Globus pallidus (tissue), 1 donor: ENCODE measurements at places on chromosomes 4 and X.

DNA sequence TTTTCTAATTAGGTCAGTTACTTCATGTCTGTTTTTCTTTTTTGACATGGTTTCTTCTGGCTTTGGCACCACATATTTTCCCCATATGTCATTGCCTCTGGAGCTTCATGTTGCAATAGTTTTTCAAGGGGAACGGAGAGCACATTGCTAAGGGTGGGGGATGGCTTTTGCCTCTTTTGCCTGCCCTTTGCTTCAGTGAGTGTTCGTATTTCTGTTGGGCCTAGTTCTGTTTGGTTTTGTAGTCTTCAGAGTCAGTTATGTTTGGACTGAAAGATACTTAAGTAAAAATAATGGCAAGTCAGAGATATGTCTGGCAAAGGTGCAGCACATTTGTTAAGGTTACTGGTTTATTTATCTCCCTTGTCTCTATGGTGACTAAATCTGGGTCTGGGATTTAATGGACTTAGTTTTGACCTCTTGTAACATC lies 29.1 kb downstream of the FHL1 start:
- no peak for DNase-seq

- DNase-seq: no peak
Observed at GRCh38 chr4:54276641-54277430, 47.7 kb downstream of the PDGFRA start.

- DNase-seq: no peak
Observed at GRCh38 chr4:10134141-10134540, 17.5 kb upstream of the WDR1 start.

DNA sequence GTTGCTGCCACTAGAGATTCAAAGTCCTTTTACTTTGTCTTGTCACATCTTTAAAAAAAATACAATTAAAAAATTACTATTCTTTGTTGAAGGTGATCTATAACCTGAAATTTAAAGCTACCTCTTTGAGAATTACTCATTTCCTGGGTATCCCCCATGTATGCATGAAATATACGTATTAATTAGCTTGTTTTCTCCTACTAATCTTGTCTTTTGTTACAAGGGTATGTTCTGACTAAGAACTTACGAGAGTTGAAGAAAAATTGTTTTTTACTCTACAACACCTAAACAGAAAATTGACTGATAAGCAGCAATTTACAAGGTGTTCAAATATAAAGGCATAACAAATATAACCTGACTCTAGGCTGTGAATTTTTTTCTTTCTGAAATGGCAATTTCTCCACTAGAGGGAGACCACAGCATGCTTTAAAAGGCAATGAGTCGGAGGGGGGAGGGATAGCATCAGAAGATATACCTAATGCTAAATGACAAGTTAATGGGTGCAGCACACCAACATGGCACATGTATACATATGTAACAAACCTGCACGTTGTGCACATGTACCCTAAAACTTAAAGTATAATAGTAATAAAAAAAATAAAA lies 249.6 kb downstream of the OPHN1 start:
- no peak for DNase-seq

- DNase-seq: no peak
Observed at GRCh38 chr4:93437991-93438390, 390.6 kb upstream of the ATOH1 start.

DNA sequence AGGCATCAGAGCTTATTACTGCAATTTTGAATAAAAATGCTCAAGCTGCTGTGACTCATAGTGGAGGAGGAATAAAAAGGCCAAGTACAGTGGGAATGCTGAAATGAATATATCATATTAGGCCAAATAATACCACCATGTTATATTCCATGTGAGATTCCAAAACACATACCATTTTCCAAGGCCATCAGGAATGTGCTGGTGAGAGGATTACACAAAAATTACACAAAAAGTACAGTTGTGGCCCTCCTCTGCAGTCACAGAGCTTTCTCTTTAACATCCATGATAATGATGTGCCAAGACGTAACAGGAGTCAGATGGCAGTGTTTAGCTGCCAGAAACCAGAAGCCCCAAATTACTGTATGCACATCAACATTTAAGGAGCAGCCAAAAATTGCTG lies 153.5 kb downstream of the PCDH18 start:
- DNase-seq: no peak

GRCh38 chr4:10173037-10173753 lies 56.6 kb upstream of the WDR1 start:
- no peak for DNase-seq

- DNase-seq: no peak
Observed at GRCh38 chrX:107014936-107015335, 14.9 kb upstream of the MORC4 start.

- DNase-seq: peak; percentile 87
Observed at GRCh38 chrX:40420899-40421729, 159.7 kb upstream of the ATP6AP2 start.

DNA sequence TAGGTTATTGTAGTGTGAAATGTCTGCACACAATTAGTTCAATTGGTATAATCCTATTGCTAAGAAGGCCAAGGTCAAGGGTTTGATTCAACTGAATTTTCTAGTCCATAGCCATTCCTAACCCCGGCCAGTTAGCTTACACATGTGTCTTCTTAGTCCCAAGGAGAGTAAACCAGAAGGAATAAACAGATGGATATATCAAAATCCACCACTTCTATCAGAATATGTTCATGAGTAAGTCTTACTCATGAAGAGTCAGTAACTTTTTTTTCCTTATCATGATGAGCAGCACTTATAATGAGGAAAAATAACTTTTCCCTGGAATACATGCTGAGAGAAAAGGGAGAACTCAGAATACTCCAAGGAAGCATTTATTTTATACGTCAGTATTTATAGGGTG lies 9.5 kb downstream of the HHIP start:
- no peak for DNase-seq

GRCh38 chrX:2445662-2446623 lies 54.8 kb downstream of the DHRSX start:
- DNase-seq: no peak

GRCh38 chrX:51614353-51615012 lies 4.2 kb downstream of the CENPVL3 start:
- DNase-seq: peak; percentile 8

DNA sequence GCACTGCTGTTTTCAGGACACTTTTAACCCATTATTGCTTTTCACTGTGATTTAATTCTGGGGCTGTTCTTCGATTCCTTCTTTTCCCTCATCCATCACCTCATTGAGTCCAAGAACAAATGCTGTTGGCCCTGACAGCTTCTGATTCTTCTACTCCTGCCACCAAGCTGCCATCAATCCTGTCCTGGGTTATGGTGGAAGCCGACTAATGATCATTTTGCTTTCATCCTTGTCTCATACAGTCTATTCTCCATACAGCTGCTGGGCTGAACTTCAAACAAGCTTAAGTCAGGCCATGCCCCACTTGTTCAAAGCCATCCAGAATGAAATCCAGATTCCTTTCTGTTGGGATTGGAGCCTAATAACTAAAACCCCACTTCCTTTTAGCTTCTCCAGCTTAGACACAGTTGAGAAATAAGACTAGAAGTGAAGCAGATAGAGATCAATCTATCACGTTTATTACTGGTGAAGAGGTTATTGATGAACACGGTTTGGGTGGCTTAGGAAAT lies 161.9 kb downstream of the STK32B start:
- DNase-seq: no peak

DNA sequence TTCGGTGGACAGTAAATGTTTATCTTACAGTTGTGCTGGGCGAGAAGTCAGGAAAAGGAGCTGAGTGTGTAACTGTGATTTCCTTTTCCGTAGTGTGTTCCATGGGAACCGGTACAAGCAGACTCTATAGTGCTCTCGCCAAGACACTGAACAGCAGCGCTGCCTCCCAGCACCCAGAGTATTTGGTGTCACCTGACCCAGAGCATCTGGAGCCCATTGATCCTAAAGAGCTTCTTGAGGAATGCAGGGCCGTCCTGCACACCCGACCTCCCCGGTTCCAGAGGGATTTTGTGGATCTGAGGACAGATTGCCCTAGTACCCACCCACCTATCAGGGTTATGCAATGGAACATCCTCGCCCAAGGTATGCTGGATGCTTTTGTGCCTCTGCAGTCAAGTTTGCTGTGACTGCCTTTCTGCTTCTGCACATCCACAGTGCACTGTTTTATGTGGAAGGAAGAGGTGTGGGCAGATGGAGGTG lies 27.4 kb downstream of the NOCT start:
- DNase-seq: no peak

DNA sequence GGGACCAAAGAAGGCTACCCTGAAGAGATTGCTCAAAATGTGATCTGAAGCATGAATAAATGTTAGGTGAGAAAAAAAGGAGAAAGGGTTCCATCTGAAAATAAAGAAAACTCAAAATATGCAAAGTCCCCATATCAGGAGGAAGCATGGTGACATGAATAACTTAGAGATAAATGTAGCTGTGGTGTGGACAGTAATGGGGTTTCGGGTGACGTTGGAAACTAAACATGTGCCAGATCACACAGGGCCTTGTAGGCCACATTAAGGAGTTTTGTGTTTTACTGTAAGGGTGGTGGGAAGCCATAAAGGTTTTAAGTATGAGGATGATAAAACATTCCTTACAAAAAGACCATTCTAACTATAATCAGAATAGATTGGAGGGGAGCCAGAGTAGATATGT lies 40.3 kb upstream of the ACSL4 start:
- no peak for DNase-seq

GRCh38 chr4:110619463-110620247 lies 3.2 kb downstream of the PITX2 start:
- no peak for DNase-seq

- no peak for DNase-seq
Observed at GRCh38 chr4:63493265-63493664, 916.0 kb downstream of the TECRL start.

DNA sequence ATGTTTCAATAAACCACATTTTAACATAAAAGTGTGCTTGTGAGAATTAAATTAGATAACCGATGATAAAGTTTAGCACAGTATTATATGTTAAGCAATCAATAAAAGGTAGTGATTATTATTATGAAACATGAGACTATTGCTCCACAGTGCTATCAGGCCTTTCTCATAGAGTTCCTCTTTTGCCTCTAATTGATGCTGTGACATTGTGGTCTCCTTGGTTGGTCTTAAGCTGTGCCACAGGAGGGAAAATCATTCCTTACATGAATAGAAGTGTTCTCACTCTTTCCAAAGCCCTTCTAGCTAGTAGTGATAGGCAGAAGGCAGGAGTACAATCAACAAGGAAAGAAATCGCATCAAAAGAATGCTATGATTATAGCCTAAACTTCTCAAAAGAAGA lies 9.2 kb upstream of the PDHA2 start:
- no peak for DNase-seq

DNA sequence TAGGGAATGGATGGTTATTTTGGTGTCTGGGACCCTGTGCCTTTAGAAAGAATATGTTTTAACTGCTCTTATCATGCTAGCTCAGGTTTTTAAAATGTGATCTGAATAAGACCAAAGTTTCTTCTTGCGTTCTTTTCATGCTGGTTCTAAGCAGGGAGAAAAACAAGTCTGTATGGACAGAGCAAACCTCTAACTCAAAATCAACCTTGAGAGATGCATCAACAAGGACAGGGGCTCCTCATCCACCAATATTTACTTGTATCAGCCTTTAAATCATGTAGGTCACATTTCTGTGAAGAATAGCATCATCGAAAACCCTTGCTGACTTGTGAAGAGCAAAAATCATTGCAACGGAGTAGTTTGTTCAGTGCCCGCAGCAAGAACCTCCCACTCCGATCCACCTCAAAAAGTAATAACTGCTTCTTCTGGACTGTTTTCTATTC lies 1.2 kb downstream of the ATP10D start:
- DNase-seq: no peak

DNA sequence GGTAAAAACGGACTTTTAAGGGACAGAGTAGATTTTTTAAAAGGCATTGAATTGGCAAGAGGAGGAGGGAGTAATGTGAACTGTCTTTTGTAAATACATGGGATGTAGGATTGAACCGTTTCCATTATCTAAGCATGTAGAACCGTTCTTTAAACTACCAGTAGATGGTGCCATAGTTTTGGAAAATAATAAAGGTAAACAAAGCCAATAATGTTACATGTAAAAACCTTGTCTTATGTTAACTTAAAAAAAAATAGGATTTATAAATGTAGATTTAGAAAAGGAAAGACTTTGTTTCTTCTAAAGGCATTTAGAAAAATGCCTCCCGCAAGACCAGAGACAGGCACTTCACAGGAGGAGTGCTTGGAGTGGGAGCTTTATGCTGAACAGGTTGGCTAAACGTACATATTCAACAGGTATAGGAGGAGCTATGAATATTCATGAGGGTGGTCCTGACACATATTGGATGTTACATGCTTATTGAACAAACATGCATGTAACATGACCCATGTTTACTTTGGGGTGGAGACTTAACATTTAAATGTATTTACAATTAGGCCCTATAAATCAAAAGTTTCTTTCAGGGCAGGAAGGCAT lies 45.5 kb upstream of the FAM241A start:
- DNase-seq: peak; percentile 68

- no peak for DNase-seq
Observed at GRCh38 chr4:168511780-168512489, 15.1 kb downstream of the PALLD start.

DNA sequence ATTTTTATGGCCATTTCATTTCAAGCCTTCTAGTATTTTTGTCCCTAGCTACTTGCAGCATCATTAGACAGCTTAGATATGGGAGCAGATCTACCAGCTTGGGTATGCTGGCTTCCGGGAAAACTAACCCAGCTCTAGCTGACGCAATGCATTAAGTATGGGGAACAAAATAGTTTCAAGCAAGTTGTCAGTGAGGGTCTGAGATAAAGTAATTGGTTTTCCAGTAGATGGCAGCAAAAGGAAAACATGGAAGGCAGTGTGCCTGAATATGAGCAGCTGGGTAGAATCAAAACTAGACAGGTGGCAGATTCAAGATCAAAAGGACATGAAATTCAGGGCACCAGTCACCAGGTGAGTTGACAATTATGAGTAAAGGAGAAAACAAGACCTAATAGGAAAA lies 340.9 kb upstream of the CTSO start:
- peak; percentile 8 for DNase-seq

DNA sequence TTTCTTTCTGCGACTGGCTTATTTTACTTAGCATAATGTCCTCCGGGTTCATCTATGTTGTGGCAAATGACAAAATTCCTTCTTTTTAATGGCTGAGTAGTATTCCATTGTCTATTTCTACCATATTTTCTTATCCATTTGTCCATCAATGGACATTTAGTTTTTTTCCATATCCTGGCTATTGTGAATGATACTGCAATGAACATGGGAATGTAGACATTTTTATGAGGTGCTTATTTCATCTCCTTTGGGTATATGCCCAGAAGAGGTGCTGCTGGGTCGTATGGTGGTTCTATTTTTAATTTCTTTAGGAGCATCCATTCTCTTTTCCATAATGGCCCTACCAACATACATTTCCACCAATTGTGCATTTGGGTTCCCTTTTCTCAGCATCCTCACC lies 76.5 kb upstream of the HPGD start:
- DNase-seq: no peak

GRCh38 chr4:83810428-83810827 lies 274.5 kb downstream of the GPAT3 start:
- DNase-seq: no peak

- no peak for DNase-seq
Observed at GRCh38 chrX:135213200-135213844, 38.5 kb upstream of the ETDA start.

DNA sequence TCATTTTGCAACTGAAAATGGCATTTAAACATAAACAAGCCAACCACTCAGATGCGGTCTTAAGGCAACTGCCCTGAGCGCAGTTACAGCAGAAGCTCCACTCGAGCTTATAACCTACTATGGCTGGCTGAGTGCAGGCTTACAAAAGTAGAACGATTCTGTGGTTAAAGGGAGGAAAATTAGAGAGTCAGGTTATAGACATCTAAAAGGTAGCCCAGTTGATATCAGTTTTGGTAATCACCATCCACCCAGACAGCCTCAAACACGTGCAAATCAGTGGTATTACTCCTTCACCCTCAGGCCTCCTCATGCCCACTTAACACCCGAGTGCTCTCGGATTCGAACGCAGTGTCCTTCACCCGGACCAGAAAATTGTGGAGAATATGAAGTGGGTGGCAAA lies 3.1 kb downstream of the LEF1 start:
- no peak for DNase-seq
